ENCODE measurements at places on chromosomes 12 and 14.

GRCh38 chr12:116333402-116333801, 55.9 kb upstream of the MED13L start:
- DNase-seq: no peak

DNA sequence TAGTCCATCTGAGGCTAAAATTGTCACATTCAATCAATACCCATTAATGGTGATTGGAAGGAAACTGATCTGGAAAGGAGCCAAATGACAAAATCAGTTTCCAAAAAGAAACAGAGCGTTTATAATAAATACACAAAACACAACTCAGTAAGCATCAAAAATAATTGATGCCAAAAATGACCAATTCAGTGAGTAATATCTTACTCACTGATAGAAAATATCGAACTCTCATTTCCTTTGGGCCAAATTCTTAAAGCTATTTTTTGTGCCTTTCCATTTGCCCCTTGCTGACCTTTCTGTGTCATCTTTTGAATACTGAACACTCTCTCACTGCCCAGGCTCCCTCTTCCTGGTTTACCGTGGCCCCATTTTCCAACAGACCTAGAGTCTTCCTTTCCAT, 22.5 kb upstream of the ATP2B1 start:
- DNase-seq: no peak

GRCh38 chr12:52200781-52201450, 9.1 kb upstream of the KRT80 start:
- no peak for DNase-seq

DNA sequence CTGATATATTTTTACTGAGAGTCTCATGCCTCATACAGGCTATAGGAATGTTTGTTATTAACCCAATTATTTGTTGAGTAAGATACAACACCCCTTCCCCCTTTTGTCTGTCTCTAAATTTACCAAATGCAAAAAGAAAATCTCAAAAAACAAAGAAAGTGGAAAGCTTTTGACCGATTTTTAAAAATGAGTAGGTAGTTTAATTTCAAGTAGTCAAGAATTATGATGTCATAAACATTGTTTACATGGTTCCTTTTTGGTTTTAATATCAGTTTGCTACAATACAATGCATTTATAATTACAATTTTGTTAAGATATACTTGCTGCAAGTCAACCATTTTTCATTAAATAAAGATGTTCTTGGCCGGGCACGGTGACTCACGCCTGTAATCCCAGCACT, 84.7 kb upstream of the HMGA2 start:
- no peak for DNase-seq

GRCh38 chr12:66203820-66204219, 14.8 kb downstream of the IRAK3 start:
- no peak for DNase-seq

DNA sequence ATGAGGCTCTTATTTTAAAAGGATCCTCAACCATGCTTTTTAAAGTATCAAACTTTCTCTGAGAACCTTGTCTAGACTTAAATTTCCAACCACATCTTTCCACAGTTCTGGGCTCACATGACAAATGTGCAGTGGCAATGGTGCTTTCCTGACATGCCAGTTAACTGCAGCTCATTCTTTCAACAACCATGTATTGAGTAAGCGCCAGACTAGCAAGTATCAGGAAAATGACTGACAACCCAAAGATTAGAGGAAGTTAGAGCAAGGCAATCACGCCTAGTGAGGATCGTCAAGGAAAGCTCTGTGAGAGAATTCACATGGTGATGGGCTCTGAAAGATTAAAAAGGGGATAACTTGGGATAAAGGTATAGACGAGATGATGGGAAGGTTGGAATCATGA, 35.8 kb downstream of the FLVCR2 start:
- no peak for DNase-seq

DNA sequence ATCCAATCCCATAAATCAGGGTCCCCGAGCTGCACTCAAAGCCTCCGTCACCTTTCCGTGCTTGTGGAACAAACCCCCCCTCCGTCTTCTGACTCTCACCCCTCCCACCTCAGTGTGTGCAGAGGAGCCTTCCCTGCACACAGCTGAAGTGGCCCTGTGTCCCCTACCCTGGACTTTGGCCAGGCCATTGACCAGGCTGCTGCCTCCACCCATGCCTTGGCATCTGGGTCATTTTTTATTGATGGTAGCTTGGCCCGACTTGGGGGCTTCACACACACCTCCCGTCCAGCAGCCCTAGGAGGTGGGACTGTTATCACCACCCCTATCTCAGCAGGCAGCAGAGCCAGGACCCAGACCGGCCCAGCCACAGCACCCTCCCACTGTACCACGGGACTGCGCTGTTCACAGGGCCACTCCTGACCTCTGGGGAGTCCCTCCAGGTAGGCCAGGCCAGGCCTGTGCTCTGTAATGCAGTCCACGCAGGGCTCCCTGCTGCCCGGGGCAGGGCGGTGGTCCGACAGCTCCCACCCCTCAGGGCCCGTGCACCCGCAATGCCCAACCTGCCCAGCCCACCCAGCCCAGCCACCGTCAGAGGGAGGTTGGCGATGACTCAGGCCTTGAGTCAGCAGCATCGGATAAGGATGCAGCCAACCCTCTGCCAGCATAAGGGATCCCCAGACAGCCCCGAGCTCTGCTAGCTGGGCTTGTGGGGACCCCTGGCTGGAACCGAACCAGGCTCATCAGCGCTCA, 9.2 kb upstream of the INF2 start:
- DNase-seq: no peak

Measured in NCI-H1048 (cell line).